ENCODE measurements at places on chromosomes 2 and 18. TPM values are rescaled to one million over a fixed set of nuclear protein-coding genes. Genes with fewer than 3 reads are reported as not detected.

The OTOS gene
- not detected for total RNA-seq

The SCYGR4 gene
- not detected for total RNA-seq

The KCNF1 gene
- 0.42 TPM for total RNA-seq

The SLC4A5 gene
- total RNA-seq: 9.2 TPM

The EVX2 gene
- not detected for total RNA-seq

The ARHGAP28 gene
- 3.6 TPM for total RNA-seq

The FLACC1 gene
- total RNA-seq: 0.98 TPM

The UGT1A4 gene
- total RNA-seq: not detected

The GRHL1 gene
- total RNA-seq: not detected

- DNase-seq: no peak
- no peaks in the 10 kb centered on the region for H3K36me3 ChIP-seq
- no peaks in the 10 kb centered on the region for H3K27me3 ChIP-seq
- H3K4me3 ChIP-seq: no peak overlapping the region
- no peak overlapping the region for H3K27ac ChIP-seq
These were observed 146.6 kb downstream of the RDH14 start for GRCh38 chr2:18413676-18414396.

- H3K4me3 ChIP-seq: no peak overlapping the region
- no peak overlapping the region for H3K27ac ChIP-seq
- DNase-seq: no peak
- H3K4me1 ChIP-seq: no peaks in the 10 kb centered on the region
These were observed 8.3 kb upstream of the TGFA start for GRCh38 chr2:70561893-70562292.

DNA sequence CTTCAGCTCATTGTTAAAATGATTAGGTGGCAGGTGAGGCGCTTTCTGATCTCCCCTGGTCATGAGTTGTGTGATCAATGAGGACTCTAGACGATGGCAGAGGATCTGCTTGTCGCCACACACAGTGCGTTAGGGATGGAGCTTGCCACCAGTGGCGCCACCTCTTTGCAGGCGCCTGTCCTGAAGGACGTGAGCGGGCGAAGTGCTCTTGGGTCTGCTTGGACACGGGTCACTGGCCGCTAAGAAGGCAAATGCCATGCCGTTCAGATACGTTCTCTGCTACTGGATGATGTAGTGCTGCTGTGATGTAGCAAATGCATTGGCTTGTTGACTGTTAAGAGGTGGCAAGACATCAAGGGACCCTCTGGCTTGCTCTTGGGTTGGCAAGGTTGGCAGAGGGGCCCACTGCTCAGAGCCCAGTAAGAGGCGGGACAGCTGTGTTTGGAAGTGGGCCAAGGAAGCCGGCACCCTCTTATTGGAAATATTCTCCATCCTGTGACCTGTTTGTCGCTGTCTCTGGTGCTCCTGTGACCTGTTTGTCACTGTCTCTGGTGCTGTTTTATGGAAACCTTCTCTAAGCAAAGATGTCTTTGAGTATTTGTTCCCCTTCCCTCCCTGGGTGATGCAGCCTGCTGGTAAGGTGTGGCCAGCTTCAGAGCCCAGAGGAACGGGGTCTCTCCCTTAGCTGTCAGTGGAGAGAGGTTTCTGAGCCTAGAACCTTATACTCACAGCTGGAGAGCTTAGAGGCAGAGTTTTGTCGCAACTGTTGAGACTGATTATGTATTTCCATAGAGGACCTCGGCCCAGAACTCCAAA, 14.6 kb downstream of the LDLRAD4 start:
- DNase-seq: no peak
- H3K27ac ChIP-seq: no peak overlapping the region
- no peaks in the 10 kb centered on the region for H3K4me1 ChIP-seq
- H3K27me3 ChIP-seq: no peaks in the 10 kb centered on the region
- no peaks in the 10 kb centered on the region for H3K36me3 ChIP-seq

DNA sequence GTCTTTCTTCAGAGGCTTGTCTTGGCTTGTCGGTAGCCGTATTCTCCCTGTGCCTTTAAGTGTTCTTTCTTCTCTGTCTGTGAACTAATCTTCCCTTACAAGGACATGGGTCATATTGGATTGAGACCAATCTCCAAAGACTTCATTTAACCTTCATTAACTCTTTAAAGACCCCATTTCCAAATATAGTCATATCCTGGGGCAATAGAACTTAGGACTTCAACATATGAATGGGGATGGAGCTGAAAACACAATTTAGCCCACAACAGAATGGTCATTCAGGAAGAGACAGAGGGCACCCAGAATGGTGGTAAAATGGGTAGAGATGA, 82.1 kb upstream of the TANK start:
- no peaks in the 10 kb centered on the region for H3K27me3 ChIP-seq
- H3K4me1 ChIP-seq: no peaks in the 10 kb centered on the region
- H3K36me3 ChIP-seq: no peaks in the 10 kb centered on the region
- no peak for DNase-seq
- H3K27ac ChIP-seq: no peak overlapping the region

DNA sequence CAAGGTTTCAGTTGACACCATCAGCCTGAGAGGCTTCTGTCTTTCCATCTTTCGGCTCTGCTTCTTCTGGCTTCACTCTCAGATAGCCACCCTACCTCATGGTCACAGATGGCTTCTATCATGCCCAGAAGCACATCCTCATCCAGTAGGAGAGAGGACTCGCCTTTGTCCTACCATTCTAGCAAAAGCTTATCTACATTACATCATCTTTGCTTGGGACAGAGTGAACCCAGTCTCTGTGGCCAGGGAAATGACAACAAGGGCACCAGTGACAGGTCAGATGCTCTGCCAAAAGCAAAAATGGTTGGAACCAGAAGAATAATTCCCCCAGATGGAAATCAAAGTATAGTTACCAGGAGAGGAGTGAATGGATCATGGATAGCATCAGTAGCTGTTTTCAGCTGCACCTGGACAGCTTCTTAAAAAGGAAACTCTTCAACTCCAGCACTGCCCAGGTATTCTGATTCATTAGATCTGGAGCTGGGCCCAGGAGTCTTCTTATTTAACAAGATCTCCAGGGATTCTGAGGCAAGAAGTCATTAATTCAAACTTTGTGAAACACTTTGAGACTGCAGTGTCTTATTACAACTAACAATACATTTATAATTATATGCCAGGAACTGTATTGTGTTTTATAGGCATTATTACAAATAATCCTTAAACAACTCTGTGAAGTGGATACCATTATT, 257.7 kb upstream of the UBE2E3 start:
- no peaks in the 10 kb centered on the region for H3K27me3 ChIP-seq
- H3K4me3 ChIP-seq: no peak overlapping the region
- DNase-seq: no peak
- no peak overlapping the region for H3K27ac ChIP-seq

DNA sequence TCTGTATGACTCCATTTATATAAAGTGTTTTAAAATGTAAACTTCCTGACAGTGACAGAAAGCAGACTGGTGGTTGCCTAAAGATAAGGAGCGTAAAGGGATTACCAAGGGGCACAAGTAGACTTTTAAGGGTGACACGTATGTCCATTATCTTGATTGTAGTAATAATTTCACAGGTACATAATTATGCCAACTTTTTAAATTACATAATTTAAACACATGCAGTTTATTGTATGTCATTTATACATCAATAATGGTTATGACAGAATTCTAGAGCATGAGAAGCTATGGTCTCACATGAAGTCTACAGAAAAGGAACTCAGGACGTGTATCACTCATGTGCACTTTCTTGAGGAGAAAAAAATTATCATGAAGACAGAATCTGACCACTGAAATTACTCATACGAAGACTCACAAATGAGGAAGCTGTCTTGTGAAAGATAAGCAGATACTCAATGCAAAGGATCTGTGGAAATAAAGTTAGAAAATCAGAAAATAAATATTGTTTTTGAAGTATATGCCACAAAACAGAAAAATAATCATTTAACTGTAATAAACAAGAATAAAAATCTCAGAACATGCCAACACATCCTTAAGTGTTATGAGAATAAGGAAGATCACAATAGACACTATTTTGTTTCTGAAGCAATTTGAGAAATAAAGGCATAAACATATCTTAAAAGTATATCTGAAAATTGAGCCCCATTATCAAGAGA, 84.4 kb downstream of the TMEM131 start:
- no peak overlapping the region for H3K4me3 ChIP-seq
- DNase-seq: no peak
- H3K27me3 ChIP-seq: no peaks in the 10 kb centered on the region

DNA sequence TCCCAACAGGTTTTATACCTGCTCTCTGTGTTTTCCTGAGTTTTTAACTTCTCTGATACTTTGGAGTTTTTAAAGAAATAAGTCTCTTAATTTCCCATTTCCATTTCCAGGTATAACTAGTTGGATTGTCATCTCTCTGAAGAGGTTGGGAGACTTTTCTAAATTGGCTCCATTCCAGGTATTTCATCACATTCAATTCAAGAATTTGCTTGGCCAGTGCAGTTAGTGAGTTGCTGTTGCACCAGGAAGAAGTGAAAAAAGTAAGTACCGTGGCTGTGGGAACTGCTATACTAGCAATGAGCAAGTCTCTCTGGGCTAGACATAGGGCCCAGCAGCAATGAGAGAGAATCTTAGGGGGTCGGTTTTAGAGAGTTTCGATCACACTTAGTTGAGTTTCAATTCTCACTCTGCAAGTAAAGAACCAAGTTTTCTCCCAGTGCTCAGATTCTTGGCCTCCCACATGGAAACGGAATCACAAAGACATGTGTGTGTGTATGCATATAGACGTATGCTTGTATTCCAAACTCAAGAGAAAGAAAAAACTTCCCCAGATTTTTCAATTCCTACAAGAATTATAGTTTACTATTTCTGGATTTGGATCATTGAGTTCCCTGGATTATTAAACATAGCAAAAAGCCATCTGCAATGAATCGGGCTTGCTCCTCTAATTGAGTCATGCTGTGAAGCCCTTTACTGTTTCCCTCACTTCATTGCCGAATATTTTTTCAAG, 894.4 kb downstream of the BCL11A start:
- H3K27ac ChIP-seq: no peak overlapping the region
- no peak overlapping the region for H3K4me3 ChIP-seq
- DNase-seq: no peak
- no peaks in the 10 kb centered on the region for H3K27me3 ChIP-seq

- H3K36me3 ChIP-seq: no peaks in the 10 kb centered on the region
- no peak overlapping the region for H3K27ac ChIP-seq
- no peaks in the 10 kb centered on the region for H3K4me1 ChIP-seq
- H3K4me3 ChIP-seq: no peak overlapping the region
These were observed 95.4 kb upstream of the FZD7 start for GRCh38 chr2:201938156-201938775.

DNA sequence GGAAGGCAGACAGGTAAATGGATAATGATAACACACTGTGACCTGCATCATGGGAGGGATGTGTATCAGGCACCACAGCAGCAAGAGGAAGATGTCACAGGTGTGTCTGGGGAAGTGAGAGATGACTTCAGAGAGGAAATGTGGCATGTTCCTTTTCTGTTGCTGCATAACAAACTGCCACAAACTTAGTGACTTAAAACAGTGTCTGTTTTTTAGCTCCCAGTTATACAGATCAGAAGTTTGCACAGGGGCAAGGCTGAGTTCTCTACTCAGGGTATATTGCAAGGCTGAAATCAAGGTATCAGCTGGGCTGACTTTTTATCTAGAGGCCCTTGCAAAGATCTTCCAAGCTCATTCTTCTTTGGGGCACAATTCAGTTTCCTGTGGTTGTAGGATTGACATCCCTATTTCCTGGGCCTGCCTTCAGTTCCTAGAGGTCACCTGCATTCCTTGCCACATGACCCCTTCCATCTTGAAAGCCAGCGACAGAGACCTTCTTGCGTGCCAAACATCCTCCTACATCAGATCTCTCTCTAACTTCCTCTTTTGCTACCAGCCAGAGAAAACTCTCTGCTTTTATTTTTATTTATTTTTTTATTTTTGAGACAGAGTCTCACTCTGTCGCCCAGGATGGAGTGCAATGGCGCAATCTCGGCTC, 2.1 kb upstream of the MAP3K2 start:
- H3K27me3 ChIP-seq: no peaks in the 10 kb centered on the region
- no peak overlapping the region for H3K27ac ChIP-seq
- no peaks in the 10 kb centered on the region for H3K36me3 ChIP-seq
- no peak overlapping the region for H3K4me3 ChIP-seq
- no peak for DNase-seq

GRCh38 chr2:212141499-212141898, 397.1 kb downstream of the ERBB4 start:
- H3K4me3 ChIP-seq: no peak overlapping the region
- H3K36me3 ChIP-seq: no peaks in the 10 kb centered on the region
- no peak for DNase-seq
- no peaks in the 10 kb centered on the region for H3K4me1 ChIP-seq
- no peak overlapping the region for H3K27ac ChIP-seq

DNA sequence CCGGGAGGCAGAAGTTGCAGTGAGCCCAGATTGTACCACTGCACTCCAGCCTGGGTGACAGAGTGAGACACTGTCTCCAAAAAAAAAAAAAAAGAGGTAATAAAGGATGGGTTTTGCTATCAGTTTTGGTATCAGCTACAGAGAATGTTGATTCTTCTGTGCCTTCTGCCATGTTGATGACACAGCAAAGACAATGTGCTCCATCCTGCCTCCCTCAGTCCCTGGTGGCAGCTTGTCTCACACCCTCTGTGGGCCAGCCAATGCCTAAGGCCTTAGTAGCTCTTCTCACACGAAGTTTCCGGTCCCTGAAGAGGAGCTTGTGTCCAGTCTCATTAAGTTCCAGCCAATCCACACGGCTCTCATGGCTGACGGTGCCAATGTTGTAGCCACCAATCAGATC, 17.6 kb downstream of the IFT172 start:
- H3K27ac ChIP-seq: no peak overlapping the region
- H3K27me3 ChIP-seq: no peaks in the 10 kb centered on the region
- DNase-seq: no peak
- no peak overlapping the region for H3K4me3 ChIP-seq
- H3K4me1 ChIP-seq: no peaks in the 10 kb centered on the region

DNA sequence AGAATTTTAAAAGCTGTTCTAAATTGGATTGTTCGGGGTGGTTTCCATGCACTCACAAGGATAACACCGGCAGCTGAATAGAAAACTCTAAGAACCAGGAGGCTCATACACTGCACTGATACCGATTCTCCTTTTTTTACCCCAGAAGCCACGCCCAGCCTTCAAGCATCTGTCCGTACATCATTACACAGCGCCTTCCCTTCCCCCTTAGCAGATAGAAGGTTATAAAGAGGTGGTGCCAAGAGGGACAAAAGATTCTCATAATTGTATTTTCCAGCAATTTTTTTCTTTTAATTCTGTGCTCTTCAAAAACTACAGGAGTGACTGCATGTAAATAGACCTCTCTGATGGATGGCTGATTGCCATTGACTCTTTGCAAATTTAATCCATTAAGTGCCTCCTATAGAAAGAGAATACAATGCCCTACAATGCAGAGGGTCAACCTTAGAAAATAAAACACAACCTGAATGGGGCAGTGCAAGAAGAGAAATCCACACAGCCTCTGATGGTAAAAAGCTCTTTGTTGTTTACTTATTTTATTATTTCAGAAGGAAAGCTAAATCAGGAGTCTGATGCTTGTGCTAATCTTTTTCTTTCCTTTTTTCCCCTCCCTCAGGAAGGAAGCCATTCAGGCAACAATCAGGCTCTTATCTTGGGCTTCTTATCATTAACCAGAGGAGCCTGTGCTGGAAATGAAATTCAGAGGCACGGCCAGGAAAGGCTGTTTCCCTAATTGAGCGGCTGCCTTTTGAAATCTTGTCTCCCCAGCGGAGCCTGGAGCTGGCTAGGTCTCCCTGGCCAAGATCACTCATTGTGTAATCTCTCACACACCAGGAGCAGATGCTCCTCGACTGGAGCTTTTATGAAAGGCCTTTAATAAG, 198.9 kb upstream of the NABP1 start:
- DNase-seq: peak; percentile 63
- no peak overlapping the region for H3K27ac ChIP-seq
- H3K36me3 ChIP-seq: no peaks in the 10 kb centered on the region
- H3K27me3 ChIP-seq: no peaks in the 10 kb centered on the region

Measured in tibial nerve (tissue), 4 donors.